Activated CD8-positive, alpha-beta memory T cell treated with anti-CD3 and anti-CD28 coated beads, Interleukin-2, amount 10 ng/mL, durations not matched to agents 7 days and 5 days (primary cell): ENCODE measurements at places on chromosomes 7 and 10.
A peak's percentile ranks its signal among the peaks of the same experiment; 100 is the strongest.

DNA sequence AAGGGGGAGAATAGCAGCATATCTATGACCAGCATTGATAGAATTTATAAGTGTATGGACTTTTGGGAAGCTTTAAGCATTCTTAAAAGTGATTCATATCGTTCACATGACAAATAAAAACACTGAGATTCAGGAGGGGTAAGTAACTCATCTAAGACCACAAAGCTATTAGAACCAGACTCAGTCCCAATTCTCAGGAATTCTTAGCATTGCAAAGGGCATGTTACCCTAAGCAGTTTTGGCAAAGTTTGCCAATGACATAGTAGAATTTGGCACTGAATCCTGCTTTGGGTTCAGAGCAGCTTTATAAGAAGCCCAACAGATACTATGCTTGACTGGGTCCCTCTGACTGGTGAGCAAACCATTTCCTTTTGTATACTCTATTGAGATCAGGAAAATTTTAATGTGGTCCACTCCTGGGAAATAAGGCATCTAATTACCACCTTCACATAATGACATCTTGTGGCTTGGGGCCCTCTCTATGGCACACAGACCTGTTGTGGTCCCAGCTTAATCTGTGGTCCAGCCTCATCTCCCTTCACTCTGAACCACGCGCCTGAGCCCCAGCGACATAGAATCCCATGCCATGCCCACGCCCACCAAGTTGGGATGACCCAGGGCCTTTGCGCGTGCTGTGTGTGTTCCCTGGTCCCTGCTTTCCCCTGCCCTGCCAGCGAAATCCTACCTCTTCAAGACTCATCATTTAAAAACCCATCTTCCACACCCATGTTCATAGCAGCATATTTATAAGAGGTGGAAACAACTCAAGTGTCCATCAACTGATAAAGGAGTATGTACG lies 37.5 kb upstream of the DOCK1 start:
- no peak for DNase-seq

DNA sequence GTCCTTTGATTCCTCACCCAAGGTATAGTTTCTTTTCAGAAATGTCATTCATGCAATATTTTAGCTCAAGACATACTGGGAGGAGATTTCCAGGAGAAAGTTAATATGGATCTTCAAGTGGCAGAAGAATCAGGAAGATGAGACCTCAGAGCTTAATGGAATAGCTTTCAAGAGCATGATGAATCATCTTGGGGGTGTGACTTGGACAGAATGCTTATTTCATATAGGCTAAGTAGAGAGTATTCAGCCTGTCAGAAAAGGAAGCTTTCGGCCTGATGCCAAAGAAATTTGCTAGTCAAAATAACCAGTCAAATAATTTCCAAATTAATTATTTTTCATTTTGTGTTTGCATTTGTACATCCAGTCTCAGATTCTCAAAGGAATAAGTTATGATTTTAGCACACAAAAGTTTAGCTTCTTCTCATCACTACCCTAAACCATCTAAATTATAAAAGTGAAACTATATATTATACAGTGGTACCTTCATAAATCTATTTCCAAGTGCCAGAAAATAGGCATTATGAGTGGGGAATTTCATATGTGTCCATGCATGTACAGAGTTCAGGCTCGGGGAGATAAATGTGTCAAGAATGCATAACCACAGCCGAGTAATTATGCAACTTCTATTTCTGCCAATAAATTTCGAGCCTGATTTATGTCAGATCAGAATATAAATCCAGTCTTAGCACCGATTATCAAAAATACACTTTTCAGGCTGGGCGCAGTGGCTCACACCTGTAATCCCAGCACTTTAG lies 27.3 kb upstream of the CALD1 start:
- no peak for DNase-seq

GRCh38 chr10:67306588-67307205 lies 380.9 kb downstream of the LRRTM3 start:
- DNase-seq, result no peak

DNA sequence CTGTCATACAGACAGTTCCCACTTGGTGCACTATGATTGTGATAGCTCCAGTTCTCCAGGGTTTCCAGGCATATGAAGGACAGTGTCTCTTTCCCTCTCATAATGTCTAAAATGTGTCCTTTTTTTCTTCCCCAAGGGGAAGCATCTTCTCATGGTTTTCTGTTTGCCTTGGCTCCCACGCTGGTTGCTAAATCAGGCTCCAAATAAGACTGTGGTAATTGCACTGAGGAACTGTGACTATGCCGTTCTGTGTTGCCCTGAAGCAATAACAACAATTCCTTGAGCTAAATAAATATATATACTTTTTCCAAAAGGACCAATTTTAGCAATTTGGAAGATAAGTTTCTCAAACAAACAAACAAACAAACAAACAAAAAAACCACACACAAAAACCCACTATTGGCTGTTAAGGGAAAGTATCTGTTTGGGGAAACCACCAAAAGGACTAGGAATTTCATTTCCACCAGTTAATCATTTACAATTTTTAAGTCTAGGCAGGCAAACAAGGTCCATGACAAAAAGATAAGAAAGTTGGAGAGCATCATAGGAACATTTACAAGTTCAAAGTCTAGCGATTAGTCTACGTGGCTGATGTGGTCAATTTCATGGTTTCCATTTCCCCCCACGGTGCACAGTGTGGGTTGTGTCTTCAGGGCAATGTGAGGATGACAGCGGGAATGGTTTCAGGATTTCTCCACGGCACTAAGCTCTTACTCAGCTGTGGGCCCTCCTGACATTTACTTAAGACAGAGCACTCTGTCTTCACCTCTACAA lies 62.4 kb downstream of the THNSL1 start:
- DNase-seq, result no peak

DNA sequence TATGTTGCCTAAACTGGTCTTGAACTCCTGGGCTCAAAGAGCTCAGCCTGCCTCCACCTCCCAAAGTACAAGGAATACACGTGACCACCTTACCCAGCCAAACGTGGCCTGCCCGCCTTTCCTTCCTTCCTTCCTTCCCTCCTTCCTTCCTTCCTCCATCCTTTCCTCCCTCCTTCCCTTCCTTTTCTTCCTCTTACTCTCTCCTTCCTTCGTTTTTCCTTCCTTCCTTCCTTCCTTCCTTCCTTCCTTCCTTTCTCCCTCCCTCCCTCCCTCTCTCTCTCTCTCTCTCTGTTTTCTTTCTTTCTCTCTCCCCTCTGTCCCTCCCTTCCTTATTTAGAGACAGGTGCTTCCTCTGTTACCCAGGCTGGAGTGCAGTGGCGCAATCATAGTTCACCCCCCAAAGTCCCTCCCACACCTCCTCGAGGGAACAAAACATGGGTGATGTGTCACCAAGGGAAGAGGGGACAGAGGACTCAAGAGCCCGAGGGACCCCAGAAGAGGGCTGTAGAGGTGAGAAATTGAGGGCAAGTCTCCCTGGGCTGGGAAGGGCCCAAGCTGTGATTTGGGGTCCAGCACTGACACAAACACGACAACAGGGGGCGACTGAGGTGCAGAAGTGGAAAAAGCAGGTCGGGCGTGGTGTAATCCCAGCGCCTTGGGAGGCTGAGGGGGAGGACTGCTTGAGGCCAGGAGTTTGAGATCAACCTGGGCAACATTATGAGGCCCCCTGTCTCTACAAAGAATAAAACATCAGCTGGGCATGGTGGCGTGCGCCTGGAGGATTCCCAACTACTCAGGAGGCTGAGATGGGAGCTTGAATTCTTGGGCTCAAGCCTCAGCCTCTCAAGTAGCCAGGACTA lies 28.1 kb downstream of the EPHB4 start:
- peak; percentile 64 for DNase-seq

DNA sequence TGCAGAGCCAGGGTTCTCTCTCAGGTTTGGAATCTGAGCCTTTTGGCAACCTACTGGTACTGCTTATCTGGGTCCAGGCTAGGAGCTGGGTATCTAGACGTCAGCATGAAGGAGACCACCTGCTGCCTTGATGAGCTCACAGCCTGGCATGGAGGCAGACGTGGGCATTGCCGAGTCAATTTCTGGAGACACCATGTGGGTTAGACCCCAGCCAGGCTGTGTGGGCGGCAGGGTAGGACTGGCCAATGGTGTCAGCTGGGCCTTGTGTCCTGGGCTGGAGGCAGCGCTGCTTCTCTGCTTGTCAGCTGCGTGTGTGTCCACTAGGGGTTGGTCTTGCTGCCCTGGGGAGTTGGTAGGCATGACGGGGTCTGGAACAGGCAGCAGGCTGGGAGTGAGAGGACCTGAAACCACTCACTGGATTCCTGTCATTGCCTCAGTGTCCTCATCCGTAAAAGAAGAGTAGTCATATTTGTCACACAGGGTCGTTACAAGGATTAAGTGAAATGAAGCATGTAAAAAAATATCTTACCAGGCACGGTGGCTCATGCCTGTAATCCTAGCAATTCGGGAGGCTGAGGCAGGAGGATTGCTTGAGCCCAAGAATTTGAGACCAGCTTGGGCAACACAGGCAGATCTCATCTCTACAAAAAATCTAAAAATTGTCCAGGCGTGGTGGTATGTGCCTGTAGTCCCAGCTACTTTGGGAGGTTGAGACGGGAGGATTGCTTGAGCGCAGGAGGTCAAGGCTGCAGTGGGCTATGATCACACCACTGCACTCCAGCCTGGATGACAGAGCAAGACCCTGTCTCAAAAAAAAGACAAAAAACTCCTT lies 31.7 kb upstream of the ANKRD2 start:
- no peak for DNase-seq

GRCh38 chr7:92732316-92733036 lies 103.9 kb downstream of the CDK6 start:
- DNase-seq, result no peak

- peak; percentile 55 for DNase-seq
These were observed 54.1 kb upstream of the PPIF start for GRCh38 chr10:79292891-79293746.

DNA sequence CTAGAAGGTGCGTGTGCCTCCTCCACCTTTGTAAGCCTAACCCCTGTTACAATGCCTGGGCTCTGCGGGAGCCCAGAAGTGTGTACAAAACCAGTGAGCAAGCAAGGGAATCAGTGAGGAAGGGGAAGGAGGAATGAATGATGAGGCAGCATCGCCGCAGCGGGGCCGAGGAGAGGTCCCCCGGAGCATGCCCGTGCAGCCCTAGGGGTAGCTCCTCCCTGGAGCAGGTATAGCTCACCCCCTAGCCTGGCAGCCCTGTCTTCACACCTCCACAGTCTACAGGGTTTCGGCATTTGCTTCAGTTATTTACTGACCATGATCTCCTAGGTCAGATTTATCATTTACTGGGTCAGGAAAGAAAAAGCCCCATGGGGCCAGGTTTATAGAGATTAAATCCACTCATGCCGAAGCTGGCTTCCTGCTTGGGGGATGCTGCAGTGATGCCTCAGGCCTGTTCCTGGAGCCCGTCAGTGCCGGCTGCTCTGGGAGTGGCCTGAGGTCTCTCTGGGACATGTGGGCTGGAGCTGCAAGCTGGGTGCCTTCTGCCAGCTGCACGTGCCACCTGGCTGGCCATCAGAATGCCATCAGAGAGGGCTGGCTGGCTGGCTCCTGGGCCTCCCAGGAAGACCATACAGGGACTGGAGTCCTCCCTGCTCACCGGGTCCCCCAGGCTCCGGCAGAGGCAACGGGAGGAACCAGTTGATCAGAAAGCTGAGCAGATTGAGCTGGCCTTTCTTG lies 138.9 kb downstream of the GRK5 start:
- DNase-seq, result no peak

GRCh38 chr7:125112850-125113249 lies 183.2 kb upstream of the POT1 start:
- DNase-seq, result no peak

- DNase-seq, result no peak
These were observed 61.4 kb downstream of the FRMPD2 start for GRCh38 chr10:48213047-48213446.

DNA sequence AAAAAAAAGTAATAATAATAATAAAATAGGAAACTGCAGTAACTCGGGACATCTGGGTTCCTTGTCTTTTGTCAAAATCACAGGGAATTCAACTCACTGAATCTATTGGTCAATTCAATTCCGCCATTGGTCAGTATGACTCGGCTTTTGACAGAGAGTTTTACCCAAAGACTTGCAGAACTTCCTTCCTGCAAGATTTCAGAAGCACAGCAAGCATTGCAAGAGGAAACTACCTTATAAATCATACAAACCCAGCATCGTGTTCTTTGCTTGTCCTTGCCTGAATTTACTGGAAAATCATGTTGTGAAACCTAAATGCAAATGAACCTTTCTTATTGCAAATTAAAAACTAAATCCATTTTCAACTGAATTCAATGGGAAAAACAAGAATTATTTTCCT lies 15.5 kb downstream of the KLF6 start:
- no peak for DNase-seq

GRCh38 chr10:113004069-113004618 lies 54.1 kb downstream of the TCF7L2 start:
- DNase-seq, result no peak

DNA sequence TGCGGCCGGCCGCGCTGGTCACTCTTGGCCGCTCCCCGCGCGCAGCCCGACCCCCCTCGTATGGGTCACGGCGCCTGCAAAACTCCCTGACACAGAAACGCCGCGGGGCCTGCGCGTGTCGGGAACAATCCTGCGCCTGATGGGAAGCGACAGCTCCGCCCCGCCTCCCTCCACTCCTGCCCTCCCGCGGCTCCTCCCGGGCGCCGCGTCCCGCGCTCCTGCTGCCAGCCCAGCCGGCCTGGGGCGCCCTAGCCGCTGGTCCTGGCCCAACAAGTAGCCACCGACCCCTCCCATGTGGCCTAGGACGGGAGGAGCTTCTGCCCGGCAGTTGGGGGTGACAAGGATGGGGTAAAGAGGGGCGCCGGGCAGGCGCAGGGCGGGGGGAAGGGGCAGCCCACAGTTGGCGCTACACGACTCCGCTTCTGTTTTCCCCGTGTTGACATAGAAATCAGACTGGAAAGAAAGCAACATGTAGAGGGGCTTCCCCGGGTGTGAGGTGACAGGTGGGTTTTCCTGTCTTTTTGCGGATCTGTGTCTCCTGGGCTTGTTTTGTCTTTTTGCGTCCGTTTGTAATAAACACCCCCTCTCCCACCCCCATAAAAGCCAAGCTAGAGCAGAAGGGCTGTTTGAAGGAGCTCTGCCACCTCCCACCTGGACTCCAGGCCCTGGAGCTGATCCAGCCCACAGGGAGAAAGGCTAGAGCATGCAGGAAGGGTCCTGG lies 35.1 kb upstream of the PAX2 start:
- no peak for DNase-seq

GRCh38 chr10:69855346-69856111 lies 53.8 kb downstream of the COL13A1 start:
- DNase-seq, result no peak

DNA sequence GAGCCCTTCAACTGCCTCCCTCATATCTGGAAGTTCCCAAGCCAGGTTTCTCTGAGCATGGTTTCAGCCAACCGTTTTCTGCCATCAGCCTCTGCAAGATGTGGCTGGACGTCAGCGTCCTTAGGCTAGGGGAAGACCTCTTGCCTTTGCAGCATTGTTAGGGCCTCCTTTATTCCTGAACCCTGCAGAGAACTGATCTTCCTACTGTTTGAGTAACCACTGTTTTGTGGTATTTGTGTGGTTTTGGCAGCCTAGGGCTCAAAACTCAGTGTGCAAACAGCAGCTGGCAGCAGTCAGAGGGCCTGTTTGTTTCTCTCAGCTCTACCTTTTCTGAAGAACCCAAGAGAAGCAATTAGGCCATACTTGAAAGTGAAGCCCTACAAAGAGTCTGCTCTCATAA lies 83.4 kb upstream of the SEMA3E start:
- no peak for DNase-seq

GRCh38 chr10:11908536-11908935 lies 85.4 kb downstream of the PROSER2 start:
- no peak for DNase-seq

- no peak for DNase-seq
These were observed 242.4 kb upstream of the GLI3 start for GRCh38 chr7:42479452-42479815.

GRCh38 chr10:58570307-58570723 lies 57.6 kb downstream of the BICC1 start:
- DNase-seq, result no peak

GRCh38 chr10:102117391-102118159 lies 2.6 kb downstream of the LDB1 start:
- peak; percentile 78 for DNase-seq
